ENCODE measurements at places on chromosomes 6 and 20. TPM values are rescaled to one million over a fixed set of nuclear protein-coding genes. Genes with fewer than 3 reads are reported as not detected.

HSPA1A gene
- total RNA-seq, result 127 TPM

PLEKHG1 gene
- 7.7 TPM for total RNA-seq

DNA sequence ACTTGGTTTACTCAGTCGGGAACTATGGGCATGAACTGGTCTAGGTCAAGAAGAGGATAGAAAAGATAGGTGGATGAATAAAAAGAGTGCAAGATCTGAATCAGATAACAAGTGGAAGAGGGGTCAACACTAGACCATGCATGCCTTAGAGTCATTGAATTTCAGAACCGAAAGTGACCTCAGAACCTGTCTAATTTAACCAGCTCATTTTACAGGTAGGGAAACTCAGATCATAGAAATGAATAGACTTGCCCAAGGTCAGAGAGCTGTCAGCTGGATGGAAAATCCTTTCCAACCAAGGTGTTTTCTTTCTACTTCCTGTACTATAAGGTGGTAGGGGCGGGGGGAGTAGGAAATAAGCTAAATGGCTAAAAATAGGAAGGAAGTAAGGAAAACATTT, 121.4 kb upstream of the ADGRF1 start:
- no peak for DNase-seq

IL20RA gene
- total RNA-seq, result 0.32 TPM

GRCh38 chr6:12014027-12014872, 2.1 kb downstream of the HIVEP1 start:
- DNase-seq, result no peak

SLC17A2 gene
- total RNA-seq, result 0.11 TPM

DNA sequence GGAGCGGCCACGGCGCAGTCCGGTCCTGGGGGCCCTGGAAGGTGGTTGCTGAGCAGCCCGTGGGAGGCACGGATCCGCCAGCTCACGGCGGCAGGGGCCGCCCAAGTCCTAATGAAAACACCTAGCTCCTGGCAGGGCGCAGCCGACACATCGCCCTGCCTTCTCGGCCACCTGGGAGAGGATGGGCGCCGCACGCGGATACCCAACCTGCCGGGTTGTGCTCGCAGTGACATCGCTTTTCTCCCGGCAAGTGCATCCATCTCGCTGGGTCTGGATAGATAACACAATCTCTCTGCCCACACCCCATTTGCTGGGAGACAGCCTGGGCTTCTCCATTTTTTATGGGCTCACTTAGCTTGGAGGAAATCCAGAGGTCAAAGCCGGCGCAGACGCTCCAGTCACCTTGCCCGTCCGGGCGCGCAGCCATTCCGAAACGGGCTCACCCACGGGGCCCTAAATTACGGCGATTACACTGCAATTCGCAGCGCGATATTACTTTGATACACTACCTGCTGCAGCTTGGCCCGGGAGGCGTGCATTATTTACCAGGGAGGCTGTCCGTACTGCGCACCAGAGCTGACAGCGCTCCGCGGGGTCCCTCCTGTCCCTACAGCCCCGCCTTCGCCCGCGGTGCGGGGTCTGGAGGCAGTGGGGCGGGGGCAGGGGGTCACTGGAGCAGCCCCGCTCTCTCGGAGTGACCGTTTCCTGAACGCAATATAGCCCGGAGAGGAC, 36.2 kb upstream of the CCDC167 start:
- DNase-seq, result no peak

DNA sequence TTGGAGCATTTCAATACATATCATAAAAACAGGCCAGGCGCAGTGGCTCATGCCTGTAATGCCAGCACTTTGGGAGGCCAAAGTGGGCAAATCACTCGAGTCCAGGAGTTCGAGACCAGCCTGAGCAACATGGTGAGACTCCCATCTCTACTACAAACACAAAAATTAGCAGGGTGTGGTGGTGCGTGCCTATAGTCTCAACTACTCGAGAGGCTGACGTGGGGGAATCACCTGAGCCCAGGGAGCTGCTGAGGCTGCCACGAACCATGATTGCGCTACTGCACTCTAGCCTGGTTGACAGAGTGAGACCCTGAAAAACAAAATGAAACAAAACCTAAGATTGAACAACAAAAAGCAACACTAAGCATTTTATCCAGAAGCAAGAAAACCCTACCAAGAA, 47.2 kb downstream of the BACH2 start:
- DNase-seq, result no peak
